ENCODE measurements at places on chromosomes 4 and X. TPM values are rescaled to one million over a fixed set of nuclear protein-coding genes. Genes with fewer than 3 reads are reported as not detected.

Gene PAGE4
- total RNA-seq: not detected

Gene GRIA3
- total RNA-seq: not detected

Gene ARHGAP6
- not detected for total RNA-seq

Gene OTC
- not detected for total RNA-seq
